ENCODE measurements at places on chromosomes 13 and 19.

- DNase-seq = no peak
These were observed 96.1 kb downstream of the WTIP start for GRCh38 chr19:34577531-34578101.

DNA sequence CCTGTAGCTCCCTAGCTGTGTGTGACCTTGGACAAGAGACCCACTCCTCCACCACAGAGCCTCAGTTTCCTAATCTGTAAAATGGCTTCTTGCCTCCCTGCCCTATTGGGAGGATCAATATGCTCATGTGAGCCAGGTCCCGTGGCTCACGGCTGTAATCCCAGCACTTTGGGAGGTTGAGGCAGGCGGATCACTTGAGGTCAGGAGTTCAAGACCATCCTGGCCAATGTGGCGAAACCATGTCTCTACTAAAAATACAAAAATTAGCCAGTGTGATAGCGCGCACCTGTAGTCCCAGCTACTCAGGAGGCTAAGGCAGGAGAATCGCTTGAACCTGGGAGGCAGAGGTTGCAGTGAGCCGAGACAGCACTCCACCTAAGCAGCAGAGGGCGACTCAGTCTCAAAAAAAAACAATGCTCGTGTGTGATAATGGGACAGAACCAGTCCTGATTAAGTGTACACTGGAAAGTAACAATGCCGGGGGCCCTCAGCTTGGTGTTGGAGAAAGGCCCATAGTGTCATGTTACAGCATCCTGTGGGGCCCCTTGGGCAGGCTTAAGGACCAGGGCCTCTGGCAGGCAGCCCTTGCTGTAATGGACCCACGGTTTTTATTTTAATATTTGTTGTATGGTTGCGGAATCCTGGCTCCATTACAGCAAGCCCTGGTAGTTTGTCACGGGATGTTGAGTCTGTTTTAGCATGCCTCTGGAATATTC is 6.8 kb downstream of the RPS11 start:
- peak; percentile 30 for DNase-seq

DNA sequence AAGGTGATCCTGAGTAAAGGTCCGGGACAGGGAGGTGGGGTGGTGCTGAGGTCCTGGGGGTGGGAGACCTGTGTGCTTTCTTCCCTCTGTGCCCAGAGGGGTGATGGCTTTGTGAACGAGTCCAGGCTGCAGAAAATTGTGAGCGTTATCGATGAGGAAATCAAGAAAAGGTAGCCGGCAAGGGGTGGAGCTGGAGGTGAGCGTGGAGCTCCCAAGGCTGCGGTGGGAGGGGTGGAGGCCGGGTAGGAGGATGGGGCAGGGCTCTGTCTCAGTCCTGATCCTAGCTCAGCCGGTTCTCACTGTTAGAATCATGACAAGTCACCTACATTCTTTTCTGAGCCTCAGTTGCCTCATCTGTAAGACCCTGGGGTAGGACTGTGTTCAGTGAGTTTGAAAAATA is 4.0 kb downstream of the SELENOV start:
- DNase-seq = no peak

DNA sequence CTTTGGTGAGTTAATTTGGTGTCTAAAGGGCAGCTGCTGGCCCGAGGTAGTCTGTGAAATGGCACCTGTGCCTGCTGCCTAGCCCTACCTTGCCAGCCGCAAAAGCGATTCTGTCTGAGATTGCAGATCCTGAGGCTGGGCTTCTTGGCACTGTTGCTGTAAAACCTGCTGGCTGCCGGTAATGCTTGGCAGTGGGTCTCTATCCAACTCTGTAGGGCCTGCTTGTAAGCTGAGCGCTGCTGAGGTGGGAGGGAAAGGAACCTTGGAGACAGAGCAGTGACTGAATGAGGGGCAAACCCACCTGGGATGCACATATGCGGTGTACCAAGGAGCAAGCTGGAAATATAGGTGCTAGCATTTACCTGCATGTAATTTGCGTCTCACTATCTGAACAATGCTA is 11.7 kb downstream of the LCP1 start:
- no peak for DNase-seq

- no peak for DNase-seq
These were observed 36.9 kb downstream of the KCNC3 start for GRCh38 chr19:50292216-50292827.

DNA sequence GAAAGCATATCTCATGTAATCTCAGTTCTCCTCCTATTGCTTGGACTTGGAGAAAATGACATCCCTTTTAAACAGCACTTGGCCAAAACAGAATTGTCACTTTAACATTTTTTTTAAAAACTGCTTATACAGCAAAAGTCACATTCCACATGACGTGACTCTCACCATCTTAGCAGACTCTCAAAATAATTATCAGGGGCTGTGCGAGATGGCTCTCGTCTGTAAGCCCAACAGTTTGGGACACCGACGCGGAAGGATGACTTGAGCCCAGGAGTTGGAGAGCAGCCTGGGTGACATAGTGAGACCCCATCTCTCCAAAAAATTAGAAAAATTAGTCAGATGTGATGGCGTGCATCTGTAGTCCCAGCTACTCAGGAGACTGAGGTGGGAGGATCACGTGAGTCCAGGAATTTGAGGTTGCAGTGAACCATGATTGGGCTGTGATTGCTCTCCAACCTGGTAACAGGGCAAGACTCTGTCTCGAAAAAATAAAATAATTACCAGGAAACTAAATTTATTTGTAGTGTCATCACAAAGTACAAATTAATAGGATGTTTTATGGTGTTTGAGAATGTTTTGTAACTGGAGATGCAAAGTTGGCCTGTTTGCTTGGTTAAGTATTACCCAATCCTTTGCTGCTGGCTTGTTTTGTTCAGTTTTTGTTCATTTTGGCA is 8.8 kb downstream of the SAFB start:
- no peak for DNase-seq

- DNase-seq = no peak
These were observed 15.3 kb upstream of the ERICH6B start for GRCh38 chr13:45630791-45631190.

DNA sequence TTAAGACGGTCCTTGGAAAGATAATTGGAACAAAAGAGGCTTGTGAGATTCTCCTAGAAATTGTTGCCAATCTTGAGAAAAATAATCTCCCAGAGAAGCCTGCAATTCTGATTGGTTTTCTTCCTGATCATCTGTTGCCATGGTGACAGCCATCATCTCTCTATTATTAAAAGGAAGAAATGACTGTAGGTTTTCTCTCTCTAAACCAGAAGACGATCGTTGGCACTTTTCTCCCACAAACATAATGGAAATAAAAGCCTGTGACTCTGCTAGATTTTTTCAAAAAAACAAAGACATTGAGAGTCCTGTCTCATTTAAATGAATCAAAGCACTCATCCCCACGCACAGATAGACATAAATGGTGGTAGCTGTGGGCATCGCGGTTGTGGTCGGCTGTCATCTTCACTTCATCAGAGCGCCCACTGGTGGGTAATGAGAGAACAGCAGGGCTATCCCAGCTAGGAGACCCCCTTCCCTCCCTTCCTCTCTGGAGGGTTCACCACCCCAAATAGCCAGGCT is 21.7 kb upstream of the CALM3 start:
- no peak for DNase-seq

- DNase-seq = no peak
These were observed 13.4 kb downstream of the THOP1 start for GRCh38 chr19:2798733-2799132.

- DNase-seq = no peak
These were observed 3.7 kb upstream of the TMEM86B start for GRCh38 chr19:55232286-55232602.

DNA sequence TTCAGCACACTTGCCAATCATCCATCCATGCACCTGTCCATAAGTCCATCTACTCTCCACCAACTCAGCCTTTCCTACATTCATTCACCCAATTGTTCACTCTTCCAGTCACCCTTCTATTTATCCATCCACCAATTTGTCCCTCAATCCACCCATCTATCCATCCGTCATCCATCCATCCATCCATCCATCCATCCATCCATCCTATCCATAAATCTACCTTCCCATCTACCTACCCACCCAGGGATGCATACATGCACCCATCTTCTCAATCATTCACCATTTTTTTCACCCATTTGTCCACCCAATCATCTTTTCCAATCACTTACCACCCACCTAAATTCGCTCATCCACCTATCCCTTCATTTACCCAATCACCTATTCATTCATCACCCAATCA is 14.6 kb upstream of the CEACAM20 start:
- no peak for DNase-seq

DNA sequence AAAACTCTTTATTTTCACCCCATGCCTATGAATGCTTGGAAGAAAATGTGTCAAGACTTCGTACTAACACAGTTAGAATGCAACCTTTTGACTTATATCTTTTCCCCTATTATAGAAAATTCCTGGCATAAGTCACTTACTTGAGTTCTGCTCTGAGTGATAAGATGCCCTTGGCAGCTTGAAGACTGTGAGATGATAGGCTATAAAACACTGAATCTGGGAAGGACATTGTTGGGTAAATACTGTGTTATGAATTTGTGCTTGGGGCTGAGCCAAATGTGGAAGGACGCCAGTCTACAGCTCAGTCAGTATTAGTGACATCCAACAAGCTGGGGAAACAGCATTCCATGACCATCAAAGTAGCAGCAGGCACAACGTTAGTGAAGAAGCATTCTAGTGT is 368.0 kb upstream of the SGCG start:
- DNase-seq = no peak

- no peak for DNase-seq
These were observed 10.2 kb downstream of the GAS6 start for GRCh38 chr13:113853518-113854237.

DNA sequence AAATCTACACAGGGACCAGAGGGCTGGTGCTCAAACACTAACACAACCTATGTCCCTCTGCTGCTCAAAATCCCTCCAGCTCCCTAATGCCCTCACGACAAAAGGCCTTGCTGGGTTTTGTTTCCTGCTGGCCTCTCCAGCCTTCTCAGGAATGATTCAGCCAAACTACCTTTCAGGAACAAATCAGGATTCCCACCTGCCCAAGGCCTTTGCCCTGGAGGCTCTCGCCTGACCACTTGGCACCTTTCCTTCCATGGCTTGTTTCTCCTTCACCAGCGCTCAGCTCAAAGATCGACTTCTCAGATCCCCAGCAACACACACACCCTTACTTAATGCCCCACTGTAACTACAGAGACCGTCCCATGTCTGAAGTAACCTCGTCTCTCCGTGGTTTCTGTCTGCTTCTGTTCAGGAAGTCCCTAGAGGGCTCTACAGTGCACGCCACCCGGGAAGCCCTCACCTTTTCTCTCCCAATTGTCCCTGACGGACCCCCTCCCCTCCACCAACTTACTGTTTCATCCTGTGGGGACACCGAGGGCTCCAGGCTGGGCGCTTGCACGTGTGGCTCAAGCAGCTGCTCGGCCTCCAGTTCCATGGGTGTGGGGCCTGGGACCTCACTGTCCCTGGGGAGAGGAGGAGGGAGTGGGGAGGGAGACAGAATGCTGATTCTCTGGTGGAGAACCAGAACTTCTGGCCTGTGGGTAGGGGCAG is 3.2 kb upstream of the SIX5 start:
- DNase-seq = no peak

GRCh38 chr13:102932331-102932730 is 86.5 kb downstream of the ERCC5 start:
- DNase-seq = no peak

DNA sequence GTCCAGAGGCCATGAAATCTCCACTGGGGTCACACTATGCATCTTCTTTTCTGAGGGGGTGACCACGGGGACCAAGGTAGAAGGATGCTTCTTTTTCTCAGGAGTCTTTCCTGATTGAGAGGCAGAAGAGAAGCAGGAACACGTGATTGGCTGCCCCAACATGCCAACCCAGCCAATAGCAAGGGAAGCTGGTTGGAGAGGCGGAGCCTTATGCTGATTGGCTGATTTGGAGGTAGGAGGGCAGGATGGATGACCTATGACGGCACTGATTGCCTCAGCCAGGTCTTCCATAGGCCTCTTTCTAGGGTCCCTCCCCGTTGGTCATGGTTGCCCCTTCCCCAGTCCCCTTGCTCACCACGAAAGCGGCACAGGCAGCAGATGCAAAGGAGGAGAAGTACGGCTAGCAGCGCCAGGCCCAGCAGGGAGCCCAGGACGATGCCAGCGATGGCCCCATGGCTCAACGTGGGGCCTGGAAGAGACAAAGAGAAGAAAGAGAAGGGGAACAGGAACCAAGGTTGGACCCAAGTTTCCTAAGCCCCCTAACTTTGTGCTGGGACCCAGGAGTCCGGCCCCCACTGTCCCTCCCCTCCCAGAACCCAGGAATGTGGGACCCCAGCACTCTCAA is 8.0 kb downstream of the VSIG10L start:
- DNase-seq = no peak

GRCh38 chr19:13121551-13122274 is 3.6 kb downstream of the NACC1 start:
- DNase-seq = no peak

DNA sequence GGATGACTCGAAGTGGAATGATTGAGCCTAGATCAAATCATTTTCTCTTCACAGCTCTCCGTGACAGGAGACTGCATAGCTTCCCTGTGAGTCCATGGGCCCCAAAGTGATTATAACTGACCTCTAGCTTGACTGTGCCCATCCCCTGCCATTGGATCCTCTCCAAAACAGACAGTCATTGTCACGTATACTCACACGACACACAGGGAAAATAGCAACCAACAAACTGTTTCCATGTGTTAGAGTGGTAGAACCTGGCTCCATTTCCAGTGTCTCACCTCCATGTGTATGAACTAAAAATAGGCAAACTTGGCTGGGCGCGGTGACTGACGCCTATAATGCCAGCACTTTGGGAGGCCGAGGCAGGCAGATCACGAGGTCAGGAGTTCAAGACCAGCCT is 48.8 kb upstream of the NPAS1 start:
- DNase-seq = no peak

- peak; percentile 36 for DNase-seq
These were observed 13.4 kb downstream of the ZNF20 start for GRCh38 chr19:12126707-12127106.

DNA sequence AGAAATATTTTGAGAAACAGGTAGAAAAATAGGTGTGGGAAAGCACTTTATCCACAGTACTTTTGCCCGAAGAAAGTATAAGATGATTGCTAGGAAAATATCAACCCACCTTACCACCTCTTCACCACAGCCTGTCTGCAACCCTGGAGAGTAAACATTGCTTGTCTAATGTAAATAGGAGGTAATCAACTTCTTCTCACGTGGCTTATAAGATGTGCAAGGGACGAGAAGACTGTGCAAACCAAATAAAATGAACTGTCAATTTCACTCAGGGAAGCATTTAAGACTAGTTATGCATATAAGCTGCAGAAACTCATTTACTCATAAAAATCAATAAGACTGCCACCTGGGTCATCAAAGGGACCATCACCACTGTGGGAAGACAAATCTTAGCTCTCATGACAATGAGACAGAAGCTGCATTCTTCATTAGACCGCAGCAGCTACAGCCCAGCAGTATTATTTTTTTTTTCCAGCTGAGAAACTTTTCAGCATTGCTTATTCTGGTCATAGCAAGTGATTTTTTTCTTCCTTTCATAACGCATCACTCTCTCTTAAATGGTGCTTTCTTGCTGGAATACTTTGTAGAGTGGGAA is 807.7 kb upstream of the GPC6 start:
- no peak for DNase-seq

- DNase-seq = peak; percentile 61
These were observed 24.2 kb upstream of the C1QTNF9B start for GRCh38 chr13:23921451-23921888.
